ENCODE measurements at places on chromosomes 6 and 20.

DNA sequence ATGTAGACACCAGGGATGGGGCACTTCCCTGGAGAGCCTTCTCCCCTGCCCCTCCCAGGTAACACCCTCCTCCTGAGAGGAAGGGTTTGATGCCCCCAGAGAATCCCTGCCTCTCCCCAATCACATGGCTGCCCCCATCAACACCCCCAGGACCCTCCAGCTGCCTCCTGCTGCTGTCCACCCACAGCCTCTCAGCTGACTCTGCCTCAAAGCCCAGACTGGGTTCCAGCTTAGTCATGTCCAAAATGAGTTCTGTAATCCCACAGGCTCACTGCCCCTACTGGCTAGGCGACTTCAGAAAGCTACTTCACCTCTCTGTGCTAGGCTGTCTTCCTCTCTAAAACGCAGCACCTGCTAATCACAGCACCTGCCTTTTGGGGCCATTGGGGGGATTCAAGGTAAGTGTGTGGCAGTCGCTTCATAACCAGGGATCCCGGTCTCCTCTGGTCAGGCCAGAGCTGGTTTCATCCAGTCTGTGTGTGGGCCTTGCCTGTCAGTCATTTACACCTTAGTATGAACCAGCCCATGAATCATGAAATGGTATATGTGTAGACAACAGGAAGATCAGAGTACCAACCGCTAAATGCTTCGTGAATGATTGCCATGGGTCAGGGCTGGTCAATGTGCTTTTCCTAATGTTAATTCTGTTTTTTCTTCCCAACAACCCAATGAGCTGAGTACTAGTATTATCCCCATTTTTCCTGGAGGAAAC is 40.4 kb downstream of the TFEB start:
- DNase-seq = no peak

- peak; percentile 70 for DNase-seq
These were observed 39.0 kb upstream of the BEND3 start for GRCh38 chr6:107154131-107154800.

- peak; percentile 11 for DNase-seq
These were observed 15.1 kb upstream of the PPP1R16B start for GRCh38 chr20:38790200-38791053.

- DNase-seq = no peak
These were observed 35.8 kb downstream of the GCNT2 start for GRCh38 chr6:10556992-10557391.

GRCh38 chr6:168908887-168909286 is 344.8 kb downstream of the THBS2 start:
- DNase-seq = no peak

GRCh38 chr6:170063851-170064602 is 226.9 kb downstream of the DLL1 start:
- DNase-seq = peak; percentile 36

GRCh38 chr6:66553441-66553840 is 846.4 kb upstream of the EYS start:
- no peak for DNase-seq

- DNase-seq = no peak
These were observed 686 bp downstream of the COL12A1 start for GRCh38 chr6:75204959-75205775.

DNA sequence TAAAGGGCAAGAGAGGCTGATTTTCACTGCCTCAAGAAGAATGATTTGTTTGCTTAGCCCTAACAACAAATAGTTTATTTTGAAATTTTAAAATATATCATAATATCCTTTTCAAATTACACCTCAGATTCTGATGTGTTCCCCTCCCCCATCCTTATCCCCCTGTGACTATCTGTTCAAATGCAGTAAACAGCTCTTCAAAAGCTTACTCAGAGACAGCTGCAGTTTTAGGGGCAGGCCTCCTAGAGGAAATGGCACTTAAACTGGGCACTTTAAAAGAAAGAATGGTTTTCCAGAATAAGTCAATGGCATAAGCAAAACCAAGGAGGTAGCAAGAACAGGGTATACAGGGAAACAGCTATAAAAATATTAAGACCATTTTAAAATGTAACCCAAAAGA is 118.6 kb upstream of the UST start:
- DNase-seq = no peak

DNA sequence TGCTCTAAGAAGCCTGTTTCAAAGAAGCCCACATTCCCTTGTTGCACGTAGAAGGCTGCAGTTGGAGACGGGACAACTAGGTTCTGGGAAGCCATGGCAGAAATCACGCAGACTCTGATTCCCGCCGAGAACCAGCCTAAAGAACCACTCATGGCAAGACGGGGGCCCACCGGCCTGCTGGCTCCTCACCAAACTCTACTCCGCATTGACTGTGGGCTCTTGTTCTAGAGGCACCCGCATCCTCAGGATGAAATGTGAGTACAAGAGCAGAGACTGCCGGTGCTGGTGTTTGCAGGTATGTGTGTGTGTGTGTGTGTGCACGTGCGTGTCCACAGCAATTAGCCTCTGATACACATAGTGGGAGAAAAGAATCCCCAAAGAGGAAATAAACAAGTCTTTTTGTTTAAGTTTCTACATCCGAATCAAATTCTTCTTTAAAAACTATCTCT is 42.3 kb upstream of the NR2E1 start:
- no peak for DNase-seq

GRCh38 chr20:60935971-60936370 is 316.1 kb upstream of the CDH4 start:
- no peak for DNase-seq

DNA sequence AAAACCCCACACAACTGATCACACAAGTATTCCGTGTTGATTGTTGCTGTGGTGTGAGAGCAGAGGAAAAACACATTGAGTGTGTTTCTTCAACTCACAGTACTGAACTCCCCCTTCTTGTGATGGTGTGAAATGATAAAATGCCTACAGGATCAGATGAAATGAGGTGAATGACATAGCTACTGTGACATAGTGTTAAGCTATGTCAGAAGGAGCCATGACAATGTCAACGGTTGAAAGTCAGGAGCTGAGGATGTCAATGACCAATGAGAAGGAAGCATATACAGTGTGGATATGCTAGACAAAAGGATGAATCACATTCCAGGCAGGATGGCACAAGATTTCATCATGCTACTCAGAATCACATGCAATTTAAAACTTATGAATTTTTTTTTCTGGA is 38.8 kb downstream of the WASF1 start:
- DNase-seq = no peak

DNA sequence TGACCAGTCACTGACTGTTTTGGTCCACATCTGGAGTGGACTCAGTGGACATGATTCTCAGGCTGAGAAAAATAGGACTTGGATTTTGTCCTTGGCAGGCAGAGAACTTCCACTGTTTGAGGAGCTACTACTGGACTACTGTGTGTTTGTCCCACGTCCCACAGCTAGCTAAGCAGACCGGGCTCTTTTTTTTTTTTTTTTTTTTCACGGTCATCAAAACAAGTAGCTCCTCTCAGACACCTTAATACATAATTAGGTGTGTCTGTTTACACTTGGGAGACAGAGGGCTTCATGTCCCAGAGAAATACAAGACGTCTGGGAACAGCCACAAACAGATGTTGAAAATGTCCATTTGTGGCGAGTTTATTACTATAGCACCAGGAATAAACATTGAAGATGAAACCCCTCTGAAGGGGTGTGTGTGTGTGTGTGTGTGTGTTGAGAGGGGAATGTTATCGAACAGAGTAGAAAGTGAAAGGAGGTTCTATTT is 155.0 kb upstream of the SUPT3H start:
- no peak for DNase-seq

DNA sequence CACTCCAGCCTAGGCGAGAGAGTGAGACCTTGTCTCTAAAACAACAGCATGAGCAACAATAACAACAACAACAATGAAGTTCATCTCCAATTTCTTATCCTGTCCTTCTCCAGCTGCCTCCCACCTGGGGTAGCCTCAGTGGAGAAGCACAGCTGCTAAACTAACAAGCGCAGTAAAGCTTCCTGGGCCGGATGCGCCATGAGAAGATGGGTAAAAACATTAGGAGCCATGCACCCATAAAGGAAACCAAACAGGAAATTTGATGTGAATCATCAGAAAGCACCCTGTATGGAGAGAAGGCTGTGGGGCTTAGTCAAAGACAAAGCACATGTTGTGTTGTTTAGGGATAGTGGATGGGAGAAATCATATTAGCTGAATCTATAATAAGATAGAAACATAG is 61.1 kb upstream of the CCN6 start:
- DNase-seq = no peak

DNA sequence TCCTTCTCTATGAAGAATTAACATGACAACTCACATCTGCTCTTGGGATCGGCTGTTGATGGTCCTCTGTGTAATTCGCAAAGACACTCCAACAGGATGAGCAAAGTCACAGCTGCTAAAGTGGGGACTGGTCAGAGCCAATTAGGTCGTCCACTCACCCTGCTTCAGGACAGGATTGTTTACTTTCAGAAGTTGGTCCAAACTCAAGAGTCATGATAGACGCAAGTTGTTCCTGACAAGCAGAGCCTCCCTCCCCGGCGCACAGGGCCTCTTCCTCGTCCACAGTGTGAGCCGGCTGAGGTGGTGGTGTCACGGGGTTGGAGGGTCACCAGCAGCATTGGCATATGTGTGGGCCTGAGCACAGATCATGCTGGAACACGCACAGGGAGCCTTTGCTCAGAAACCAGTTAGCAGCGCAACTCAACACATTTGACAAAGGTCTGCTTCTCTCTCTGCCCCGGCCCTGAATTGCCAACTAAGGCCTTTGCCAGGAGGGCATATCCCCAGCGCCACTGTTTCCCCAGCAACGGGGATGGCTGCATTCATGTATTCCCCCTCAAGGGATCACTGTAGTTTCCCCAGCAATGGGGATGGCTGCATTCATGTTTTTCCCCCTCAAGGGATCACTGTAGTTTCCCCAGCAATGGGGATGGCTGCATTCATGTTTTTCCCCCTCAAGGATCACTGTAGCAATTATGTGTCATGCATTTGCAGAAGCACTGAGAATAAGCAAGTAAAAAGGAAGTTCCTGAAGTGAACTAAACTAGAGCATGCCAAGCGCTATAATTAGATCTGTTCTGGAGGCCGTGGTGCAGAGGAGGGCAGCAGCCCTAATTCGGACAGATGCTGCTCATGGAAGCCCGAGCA is 111.7 kb downstream of the THBS2 start:
- DNase-seq = peak; percentile 58

GRCh38 chr20:54065601-54066038 is 4.8 kb downstream of the BCAS1 start:
- DNase-seq = no peak

- DNase-seq = no peak
These were observed 24.6 kb upstream of the EYA2 start for GRCh38 chr20:46870041-46870440.

DNA sequence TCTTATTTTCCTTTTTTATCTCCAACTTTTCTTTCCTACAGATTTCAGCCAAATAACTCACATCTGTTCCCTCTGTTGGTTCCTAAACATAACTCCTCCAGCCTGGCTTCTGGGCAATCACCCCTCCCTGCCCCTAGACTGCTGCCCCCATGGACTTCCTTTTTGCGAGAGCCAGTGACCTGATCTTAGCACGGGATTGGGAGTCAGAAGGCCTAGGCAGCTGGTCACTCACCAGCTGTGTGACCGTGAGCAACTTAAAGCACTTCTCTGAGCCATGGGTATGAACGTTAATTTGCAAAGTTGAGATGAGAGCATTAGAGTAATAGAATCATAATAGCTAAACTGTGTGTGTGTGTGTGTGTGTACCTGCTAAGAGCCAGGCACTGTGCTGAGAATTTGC is 4.5 kb upstream of the MMP9 start:
- no peak for DNase-seq

DNA sequence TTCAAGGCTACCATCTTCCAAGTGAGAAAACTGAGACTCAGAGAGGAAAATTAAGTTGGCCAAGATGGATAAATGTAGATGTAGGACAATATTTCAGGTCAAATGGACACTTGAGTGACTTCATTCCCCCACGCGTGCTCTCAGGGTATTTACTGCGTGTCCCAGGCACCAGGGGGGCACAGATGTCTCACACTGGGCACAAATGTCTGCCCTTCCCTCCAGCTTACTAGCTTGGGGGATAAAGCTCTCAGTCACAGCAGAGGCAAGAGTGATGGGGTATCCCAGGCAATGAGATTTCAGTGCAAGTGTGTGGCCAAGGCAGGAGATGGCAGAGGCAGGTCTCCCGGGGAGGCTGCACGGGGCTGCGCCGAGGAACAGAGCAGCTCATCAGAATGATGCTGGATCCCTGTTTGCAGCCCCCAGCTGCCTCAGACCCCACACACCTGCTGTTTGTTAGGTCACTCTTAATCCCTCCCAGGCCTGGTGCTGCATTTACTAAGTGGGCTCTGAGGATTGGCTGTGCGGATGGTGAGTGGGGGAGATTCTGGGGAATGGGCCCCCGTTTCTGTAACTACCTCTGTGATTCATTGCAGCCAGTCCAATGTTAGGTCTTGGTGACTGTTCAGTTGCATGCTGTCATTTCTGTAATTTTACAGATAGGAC is 44.1 kb downstream of the PTK7 start:
- DNase-seq = no peak

DNA sequence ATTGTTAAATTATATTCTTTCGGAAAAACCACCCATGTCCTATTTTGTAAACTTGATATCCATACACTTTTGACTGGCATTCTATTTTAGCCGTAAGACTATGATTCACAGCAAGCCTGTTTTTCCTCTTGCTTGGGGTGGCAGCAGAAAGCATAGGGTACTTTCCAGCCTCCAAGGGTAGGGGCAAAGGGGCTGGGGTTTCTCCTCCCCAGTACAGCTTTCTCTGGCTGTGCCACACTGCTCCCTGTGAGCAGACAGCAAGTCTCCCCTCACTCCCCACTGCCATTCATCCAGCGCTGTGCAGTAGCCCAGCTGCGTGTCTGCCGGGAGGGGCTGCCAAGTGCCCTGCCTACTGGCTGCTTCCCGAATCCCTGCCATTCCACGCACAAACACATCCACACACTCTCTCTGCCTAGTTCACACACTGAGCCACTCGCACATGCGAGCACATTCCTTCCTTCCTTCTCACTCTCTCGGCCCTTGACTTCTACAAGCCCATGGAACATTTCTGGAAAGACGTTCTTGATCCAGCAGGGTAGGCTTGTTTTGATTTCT is 2.1 kb upstream of the ESR1 start:
- DNase-seq = no peak

GRCh38 chr20:9999645-10000044 is 35.1 kb upstream of the ANKEF1 start:
- no peak for DNase-seq

GRCh38 chr6:7919871-7920270 is 9.3 kb upstream of the TXNDC5 start:
- no peak for DNase-seq

- no peak for DNase-seq
These were observed 38.6 kb downstream of the CEBPB start for GRCh38 chr20:50229156-50229607.

GRCh38 chr6:3426927-3427686 is 29.7 kb downstream of the SLC22A23 start:
- no peak for DNase-seq

GRCh38 chr6:18477301-18477941 is 90.3 kb downstream of the RNF144B start:
- DNase-seq = peak; percentile 52

All from left kidney (tissue), 8 donors.